Gastrocnemius medialis (tissue), 4 donors: ENCODE measurements at places on chromosomes 3 and 15. TPM values are rescaled to one million over a fixed set of nuclear protein-coding genes. Genes with fewer than 3 reads are reported as not detected.

TRIM71 gene
- total RNA-seq: not detected

NOX5 gene
- not detected for total RNA-seq

FANCD2OS gene
- total RNA-seq: not detected

ZKSCAN7 gene
- total RNA-seq: 1.0 TPM

GADL1 gene
- total RNA-seq: 0.13 TPM

EPHA3 gene
- total RNA-seq: 0.36 TPM

EPHB3 gene
- 0.13 TPM for total RNA-seq

UBE2E2 gene
- 7.9 TPM for total RNA-seq
